ENCODE measurements at places on chromosomes 5 and 9. TPM values are rescaled to one million over a fixed set of nuclear protein-coding genes. Genes with fewer than 3 reads are reported as not detected.
A peak's percentile ranks its signal among the peaks of the same experiment; 100 is the strongest.

The DHFR gene
- total RNA-seq: 67.8 TPM

DNA sequence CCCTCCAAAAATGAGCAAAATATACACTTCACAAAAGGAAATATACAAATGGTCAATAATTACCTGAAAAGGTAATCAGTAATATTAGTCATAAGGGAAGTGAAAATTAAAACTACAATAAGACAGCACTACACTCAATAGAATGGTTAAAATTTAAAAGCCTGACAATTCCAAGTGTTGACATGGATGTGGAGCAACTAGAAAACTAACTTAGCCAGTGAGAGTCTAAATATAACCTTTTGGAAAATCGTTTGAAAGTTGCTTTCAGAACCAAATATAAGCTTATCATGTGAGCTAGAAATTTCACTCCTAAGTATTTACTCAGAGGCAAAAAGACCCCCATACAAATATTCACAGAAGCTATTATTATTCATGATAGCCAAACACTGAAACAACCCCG is 105.1 kb upstream of the MVB12B start:
- no peak for DNase-seq

- peak; percentile 18 for DNase-seq
Observed at GRCh38 chr9:33884856-33885701, 68.1 kb downstream of the UBE2R2 start.

- peak; percentile 83 for DNase-seq
Observed at GRCh38 chr9:131668439-131669268, 71.2 kb downstream of the RAPGEF1 start.

The PCDHB15 gene
- 1.6 TPM for total RNA-seq

DNA sequence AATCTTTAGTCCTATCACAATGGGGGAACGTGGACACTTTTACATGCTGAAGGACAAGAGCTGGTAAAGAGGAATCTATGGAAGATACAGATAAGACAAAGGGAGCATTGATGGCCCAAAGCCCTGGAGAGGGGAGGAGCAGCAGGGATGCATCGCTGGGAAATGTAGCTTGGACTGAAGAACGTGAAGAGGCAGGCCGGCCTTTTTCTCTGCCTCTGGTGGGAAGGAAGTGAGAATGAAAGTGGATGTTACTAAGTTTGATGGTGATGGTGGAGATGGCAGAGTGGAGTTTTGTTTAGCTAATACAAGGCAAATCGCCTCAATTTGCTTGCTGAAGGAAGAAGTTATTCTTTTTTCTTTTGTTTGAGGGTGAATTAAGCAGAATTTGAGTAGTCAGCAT is 124.6 kb upstream of the TAF11L2 start:
- DNase-seq: no peak

- no peak for DNase-seq
Observed at GRCh38 chr5:142978726-142979125, 208.5 kb downstream of the ARHGAP26 start.

The NDUFAF2 gene
- 43.5 TPM for total RNA-seq

The LRRC19 gene
- total RNA-seq: not detected

- no peak for DNase-seq
Observed at GRCh38 chr5:80268916-80269315, 13.1 kb upstream of the SERINC5 start.

- peak; percentile 46 for DNase-seq
Observed at GRCh38 chr5:1521671-1522600, 1.8 kb downstream of the LPCAT1 start.

DNA sequence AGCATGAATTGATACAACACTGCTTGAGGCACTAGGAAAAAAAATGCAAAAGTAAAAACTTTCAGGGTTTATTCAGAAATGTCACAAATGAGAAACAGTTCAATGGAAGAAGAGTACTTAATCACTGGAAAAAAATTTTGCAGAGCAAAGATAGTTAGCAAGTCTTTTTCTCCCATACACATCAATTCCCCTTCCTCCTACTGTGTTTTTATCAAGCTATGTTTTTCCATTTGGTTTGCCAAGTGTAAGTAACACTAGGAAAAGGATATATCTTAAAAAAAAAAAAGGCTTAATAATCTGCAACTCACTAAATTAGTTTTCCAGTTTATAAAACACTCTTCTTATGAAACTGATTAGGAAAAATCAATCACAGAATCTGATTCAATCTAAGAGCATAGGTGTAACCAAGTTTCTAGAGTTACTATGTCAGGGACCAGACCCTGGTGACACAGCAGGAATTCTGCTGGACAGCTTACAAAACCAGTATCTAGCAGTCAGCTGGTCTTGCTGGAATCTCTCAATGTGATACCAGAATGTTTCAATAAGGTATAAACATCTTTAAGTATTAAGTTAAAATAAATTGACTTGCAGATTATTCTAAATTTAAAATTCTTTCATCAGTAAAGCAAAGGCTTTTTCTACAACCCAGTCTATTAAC is 34.7 kb downstream of the RNF145 start:
- no peak for DNase-seq

The GDA gene
- 0.20 TPM for total RNA-seq

DNA sequence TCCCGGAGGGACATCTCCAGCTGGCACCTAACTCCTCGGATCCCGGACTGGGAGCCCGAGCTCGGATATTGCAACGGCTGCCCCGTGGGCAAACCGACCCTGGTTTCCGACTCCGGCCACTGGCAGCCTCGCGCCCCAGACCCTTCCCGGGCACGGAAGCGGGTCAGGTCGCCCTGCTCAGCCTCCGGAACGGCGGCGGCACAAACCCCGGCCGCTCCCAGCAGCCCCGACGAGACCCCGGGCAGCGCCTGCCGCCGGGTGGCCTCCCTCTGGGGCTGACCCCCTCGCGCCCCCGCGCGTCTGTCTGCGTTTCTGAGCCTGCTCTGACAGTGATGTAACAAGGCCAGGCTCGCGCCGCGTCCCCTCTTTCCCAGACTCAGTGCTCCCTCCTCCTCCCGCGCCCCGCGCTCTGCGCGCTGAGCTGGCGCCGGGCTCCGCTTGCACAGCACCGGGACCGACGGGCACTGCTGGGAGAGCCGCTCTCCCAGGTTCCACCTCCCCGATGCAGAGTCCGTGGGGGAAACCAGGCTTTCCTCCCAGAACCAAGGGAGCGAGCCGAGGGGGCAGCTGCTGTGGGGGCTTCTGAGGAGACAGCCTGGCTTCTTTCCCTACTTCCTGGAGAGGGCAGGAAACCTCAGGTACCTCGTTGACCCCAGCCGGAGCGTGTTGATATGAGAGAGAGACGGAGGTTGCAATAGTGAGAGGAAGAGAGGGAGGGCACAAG is at the start of gene TMEM215:
Gene TMEM215 (plus strand): TSS at position 373 of the 724 bp plus-strand sequence. CDS start 644 bp downstream, outside the sequence.
- DNase-seq: no peak

DNA sequence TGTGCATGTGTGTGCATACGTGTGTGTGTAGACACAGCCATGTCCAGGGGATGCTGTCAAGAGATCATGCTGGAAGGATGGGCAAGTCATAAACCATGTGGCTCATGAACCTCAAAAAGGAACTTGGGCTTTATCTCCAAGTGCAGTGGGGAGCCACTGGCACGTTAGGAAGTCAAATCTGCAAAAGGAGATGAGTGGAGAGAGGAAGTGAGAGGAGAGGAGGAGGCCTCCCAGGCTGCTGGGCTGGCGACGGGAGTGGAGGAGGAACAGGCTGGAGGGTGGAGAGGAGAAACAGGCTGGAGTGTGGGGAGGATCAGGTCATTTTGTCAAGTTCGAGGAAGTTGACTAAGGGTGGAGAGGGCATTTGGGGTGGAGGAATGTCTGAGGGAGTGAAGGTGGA is 29.2 kb upstream of the TIFAB start:
- no peak for DNase-seq

Measured in RPMI7951 (cell line).